Progenitor cell of endocrine pancreas (in vitro differentiated cells): ENCODE measurements at places on chromosomes 4 and X. TPM values are rescaled to one million over a fixed set of nuclear protein-coding genes. Genes with fewer than 3 reads are reported as not detected.

DNA sequence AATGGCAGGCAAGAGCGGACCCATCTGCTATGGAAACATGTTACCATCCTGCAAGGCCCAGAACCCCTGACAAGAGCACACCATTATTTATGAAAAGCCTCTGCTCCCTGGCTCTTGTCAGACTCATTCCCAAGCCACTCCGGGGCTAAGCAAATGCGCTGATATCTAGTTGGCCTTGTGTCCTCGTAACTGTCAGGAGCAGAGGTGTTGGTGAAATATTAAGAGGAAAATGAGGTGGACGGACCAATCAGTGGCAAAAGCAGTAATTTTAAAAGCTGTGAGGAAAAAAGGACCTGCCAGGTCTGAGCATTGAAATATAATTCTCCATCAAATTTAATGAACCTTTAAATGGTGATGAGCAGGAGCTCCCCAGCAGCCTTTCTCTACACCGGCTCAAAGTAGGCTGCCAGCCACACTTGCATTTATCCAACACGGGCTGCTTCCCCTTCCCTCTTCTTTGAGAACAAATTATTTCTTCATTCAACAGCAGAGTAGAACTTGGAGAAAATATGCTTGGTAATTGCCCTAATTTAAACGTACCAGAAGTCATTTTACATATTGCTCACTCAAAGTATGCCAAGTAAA, 214.3 kb downstream of the RASL11B start:
- no peak overlapping the region for H3K4me3 ChIP-seq
- DNase-seq, result no peak
- H3K36me3 ChIP-seq, result no peaks in the 10 kb centered on the region
- peaks cover 4% of the 10 kb centered on the region for H3K4me1 ChIP-seq
- no peak overlapping the region for H3K27ac ChIP-seq

GRCh38 chr4:35300996-35301774, 943.1 kb downstream of the ARAP2 start:
- peaks cover 8% of the 10 kb centered on the region for H3K4me1 ChIP-seq
- no peaks in the 10 kb centered on the region for H3K36me3 ChIP-seq
- H3K4me3 ChIP-seq, result no peak overlapping the region
- no peak for DNase-seq
- no peaks in the 10 kb centered on the region for H3K27me3 ChIP-seq
- peak overlapping the region; percentile 81 for H3K27ac ChIP-seq

IDUA gene
- 79.4 and 87.0 TPM in 2 replicates for total RNA-seq

LINC00632 gene
- 152 and 154 TPM in 2 replicates for total RNA-seq

GRCh38 chr4:6074758-6075157, 56.5 kb upstream of the C4orf50 start:
- no peak overlapping the region for H3K27ac ChIP-seq
- H3K4me3 ChIP-seq, result no peak overlapping the region
- H3K36me3 ChIP-seq, result no peaks in the 10 kb centered on the region
- H3K4me1 ChIP-seq, result peaks cover 9% of the 10 kb centered on the region

CSAG2 gene
- 0.38 TPM in 1 of 2 replicates, not detected in the other for total RNA-seq

DNA sequence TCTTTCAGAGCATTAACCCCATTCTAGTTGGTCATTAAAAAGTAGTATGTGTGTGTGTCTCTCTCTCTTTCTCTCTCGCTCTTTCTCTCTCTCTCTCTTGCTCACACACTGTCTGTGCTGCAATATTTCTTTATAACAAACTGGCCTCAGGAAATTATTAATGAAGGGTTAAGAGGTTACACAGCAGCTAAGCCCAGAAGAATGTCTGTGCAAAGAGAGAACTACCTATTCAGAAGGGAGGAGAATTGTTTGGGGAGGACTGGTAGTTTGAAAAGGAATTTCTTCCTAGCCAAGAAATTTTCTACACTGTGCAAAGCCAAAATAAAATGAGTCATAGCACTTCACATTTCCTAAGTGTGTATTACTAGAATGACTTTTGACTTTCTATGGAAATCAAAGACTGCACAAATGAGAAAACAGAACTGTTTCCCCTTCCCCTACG, 22.2 kb downstream of the PDGFC start:
- no peaks in the 10 kb centered on the region for H3K36me3 ChIP-seq
- H3K27me3 ChIP-seq, result no peaks in the 10 kb centered on the region
- peak overlapping the region; percentile 85 for H3K27ac ChIP-seq
- DNase-seq, result no peak
- H3K4me1 ChIP-seq, result peaks cover 74% of the 10 kb centered on the region
- H3K4me3 ChIP-seq, result peak overlapping the region; percentile 13

- no peak overlapping the region for H3K4me3 ChIP-seq
- no peaks in the 10 kb centered on the region for H3K36me3 ChIP-seq
- H3K4me1 ChIP-seq, result peaks cover 11% of the 10 kb centered on the region
- no peak for DNase-seq
- no peaks in the 10 kb centered on the region for H3K27me3 ChIP-seq
These were observed 153.7 kb downstream of the EFNB1 start for GRCh38 chrX:68982476-68982875.

FATE1 gene
- total RNA-seq, result 0.78 TPM in 1 of 2 replicates, not detected in the other

CENPVL1 gene
- total RNA-seq, result 1.4 TPM in 2 replicates

BEX1 gene
- 123 and 128 TPM in 2 replicates for total RNA-seq

GRCh38 chrX:5575407-5575806, 653.3 kb downstream of the NLGN4X start:
- H3K27me3 ChIP-seq, result no peaks in the 10 kb centered on the region
- no peak overlapping the region for H3K27ac ChIP-seq
- no peak for DNase-seq
- no peaks in the 10 kb centered on the region for H3K4me1 ChIP-seq
- H3K36me3 ChIP-seq, result no peaks in the 10 kb centered on the region

DNA sequence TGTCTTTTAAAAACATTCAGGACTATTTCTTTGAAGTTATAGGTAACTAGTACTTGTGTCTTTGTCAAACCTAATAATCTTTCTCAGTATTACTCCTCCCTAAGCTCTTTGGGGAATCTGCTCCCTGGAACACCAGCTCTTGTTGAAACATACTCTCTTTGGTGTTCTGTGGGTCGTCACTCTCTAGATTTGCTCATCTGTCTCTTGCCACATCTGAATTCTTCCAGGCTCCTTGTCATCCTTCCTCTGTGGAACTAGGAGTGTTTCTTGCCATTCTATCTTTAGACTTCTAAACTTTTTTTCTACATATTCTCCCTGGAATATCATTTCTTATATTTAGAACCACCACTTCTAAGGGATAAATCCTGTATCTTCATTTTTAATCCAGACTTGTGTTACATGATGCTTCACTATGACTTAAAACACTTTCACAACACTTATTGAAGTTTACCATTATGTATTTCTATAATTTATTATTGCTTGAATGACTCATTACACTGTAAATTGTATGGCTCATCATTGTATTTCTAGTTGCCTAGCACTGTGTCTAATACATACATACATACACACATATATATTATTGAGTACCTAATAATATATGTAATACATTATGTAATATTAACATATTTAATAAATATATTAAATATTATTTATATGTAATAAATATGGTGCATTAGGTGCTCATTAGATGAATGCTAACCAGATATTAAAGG, 186.1 kb downstream of the TMA16 start:
- H3K27ac ChIP-seq, result no peak overlapping the region
- no peaks in the 10 kb centered on the region for H3K4me1 ChIP-seq
- no peak for DNase-seq
- no peak overlapping the region for H3K4me3 ChIP-seq
- no peaks in the 10 kb centered on the region for H3K27me3 ChIP-seq

- H3K4me3 ChIP-seq, result no peak overlapping the region
- no peaks in the 10 kb centered on the region for H3K36me3 ChIP-seq
- H3K4me1 ChIP-seq, result no peaks in the 10 kb centered on the region
- no peak for DNase-seq
These were observed 33.4 kb upstream of the RASGEF1B start for GRCh38 chr4:81505004-81505598.

GRCh38 chr4:12123707-12124106, 695.0 kb upstream of the HS3ST1 start:
- no peaks in the 10 kb centered on the region for H3K4me1 ChIP-seq
- H3K27me3 ChIP-seq, result no peaks in the 10 kb centered on the region
- H3K4me3 ChIP-seq, result no peak overlapping the region
- DNase-seq, result no peak
- H3K36me3 ChIP-seq, result no peaks in the 10 kb centered on the region

- peaks cover 1% of the 10 kb centered on the region for H3K36me3 ChIP-seq
- H3K4me1 ChIP-seq, result peaks cover 8% of the 10 kb centered on the region
- no peaks in the 10 kb centered on the region for H3K27me3 ChIP-seq
- no peak for DNase-seq
- no peak overlapping the region for H3K27ac ChIP-seq
- H3K4me3 ChIP-seq, result no peak overlapping the region
These were observed 13.0 kb downstream of the PPP1R3F start for GRCh38 chrX:49282647-49283011.

DNA sequence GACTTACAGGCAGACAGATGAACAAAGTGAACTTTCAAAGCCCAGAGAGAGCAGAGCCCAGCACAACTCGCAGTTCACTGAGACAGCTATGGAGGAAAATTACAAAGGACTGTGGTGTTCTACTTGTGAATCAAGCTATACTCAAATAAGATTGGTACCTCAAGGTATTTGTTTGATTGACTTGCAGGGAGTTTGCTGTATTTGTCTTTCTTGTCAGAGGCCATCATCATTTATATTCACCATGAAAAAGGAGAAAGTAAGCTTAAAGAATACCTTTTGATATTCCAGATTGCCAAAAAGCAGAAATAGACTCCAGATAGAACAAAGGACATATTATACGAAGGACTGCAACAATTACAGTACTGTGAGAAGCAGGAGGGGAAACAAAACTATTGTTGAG, 1047.9 kb downstream of the RPA4 start:
- H3K27ac ChIP-seq, result no peak overlapping the region
- no peaks in the 10 kb centered on the region for H3K36me3 ChIP-seq
- no peak overlapping the region for H3K4me3 ChIP-seq
- H3K4me1 ChIP-seq, result peaks cover 3% of the 10 kb centered on the region
- no peaks in the 10 kb centered on the region for H3K27me3 ChIP-seq

ODAPH gene
- total RNA-seq, result not detected in 2 replicates

DNA sequence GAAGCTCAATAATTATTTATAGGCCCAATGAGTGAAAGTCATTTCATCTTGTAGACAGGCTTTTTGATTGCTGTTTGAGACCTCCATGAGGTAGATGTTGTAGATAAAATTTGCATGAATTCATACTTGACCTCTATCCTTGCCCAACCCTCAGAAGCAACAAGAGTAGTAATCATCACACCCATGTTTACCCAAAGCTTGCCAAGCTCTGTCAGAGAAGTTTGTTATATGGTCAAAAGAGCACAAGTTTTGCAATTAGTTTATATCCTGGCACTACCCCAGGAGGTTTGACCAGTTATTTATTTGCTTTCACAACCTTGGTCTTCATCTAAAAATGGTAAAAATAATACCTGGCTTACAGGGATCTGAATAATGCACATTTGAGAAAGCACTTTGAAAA, 20.7 kb downstream of the ADH7 start:
- no peaks in the 10 kb centered on the region for H3K36me3 ChIP-seq
- H3K27me3 ChIP-seq, result no peaks in the 10 kb centered on the region
- H3K4me1 ChIP-seq, result peaks cover 5% of the 10 kb centered on the region
- DNase-seq, result no peak
- H3K4me3 ChIP-seq, result no peak overlapping the region

CTAG1B gene
- not detected in 2 replicates for total RNA-seq

BMX gene
- not detected in 2 replicates for total RNA-seq
